Bladder microvascular endothelial cell (primary cell): ENCODE measurements at places on chromosomes 16 and 17. TPM values are rescaled to one million over a fixed set of nuclear protein-coding genes. Genes with fewer than 3 reads are reported as not detected.

CMIP gene
- 23.6 and 56.4 TPM in 2 replicates for total RNA-seq

RBFOX1 gene
- total RNA-seq: not detected in 2 replicates

CTRL gene
- total RNA-seq: 0.49 and 0.76 TPM in 2 replicates

NUP88 gene
- total RNA-seq: 90.3 and 102 TPM in 2 replicates

ANKRD40CL gene
- total RNA-seq: not detected in 2 replicates

YBX2 gene
- 0.25 TPM in 1 of 2 replicates, not detected in the other for total RNA-seq
